ENCODE measurements at places on chromosomes 2 and 18. TPM values are rescaled to one million over a fixed set of nuclear protein-coding genes. Genes with fewer than 3 reads are reported as not detected.

DNA sequence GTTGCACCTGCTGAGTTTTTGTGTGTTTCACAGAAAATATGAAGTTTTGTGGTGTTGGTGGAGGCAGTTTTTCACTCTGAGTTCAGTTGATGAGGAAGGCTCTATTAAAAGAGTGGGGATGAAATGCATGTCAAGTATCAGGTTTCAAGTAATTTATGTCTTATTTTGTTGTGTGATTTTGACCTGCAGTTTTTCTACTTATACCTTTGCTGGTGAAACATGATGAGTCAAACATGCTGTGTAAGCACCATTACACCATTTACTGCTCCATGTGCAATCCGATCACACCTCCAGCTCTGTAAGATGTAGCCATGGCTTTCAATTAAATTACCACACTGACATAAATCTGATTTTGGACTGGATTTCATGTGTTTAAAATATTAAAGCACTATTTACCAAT is 174.5 kb upstream of the ZEB2 start:
- H3K27me3 ChIP-seq, result no peaks in the 10 kb centered on the region
- no peaks in the 10 kb centered on the region for H3K4me1 ChIP-seq
- H3K4me3 ChIP-seq, result no peak overlapping the region
- no peak overlapping the region for H3K27ac ChIP-seq

DNA sequence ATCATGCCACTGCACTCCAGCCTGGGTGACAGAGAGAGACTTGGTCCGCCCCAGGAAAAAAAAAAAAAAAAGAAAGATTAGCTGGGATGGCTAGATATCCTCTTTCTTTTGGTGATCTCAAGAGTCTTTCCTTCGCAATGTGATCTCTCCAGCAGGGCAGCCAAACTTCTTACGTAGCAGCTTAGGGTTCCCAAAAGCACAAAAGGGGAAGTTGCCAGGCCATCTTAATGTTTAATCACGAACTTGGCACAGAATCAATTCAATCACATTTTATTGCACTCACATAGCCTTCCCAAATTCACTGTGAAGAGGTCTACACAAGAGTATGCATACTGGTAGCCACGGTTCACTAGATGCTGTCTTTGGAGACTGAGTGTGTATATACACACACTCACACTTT is 53.1 kb downstream of the VIL1 start:
- no peak overlapping the region for H3K27ac ChIP-seq
- DNase-seq, result no peak
- no peak overlapping the region for H3K4me3 ChIP-seq
- no peaks in the 10 kb centered on the region for H3K27me3 ChIP-seq

- H3K4me1 ChIP-seq, result no peaks in the 10 kb centered on the region
- H3K27ac ChIP-seq, result no peak overlapping the region
- DNase-seq, result no peak
- H3K27me3 ChIP-seq, result no peaks in the 10 kb centered on the region
Measured at GRCh38 chr2:189129971-189130370, 49.6 kb downstream of the COL5A2 start.

- DNase-seq, result no peak
- no peaks in the 10 kb centered on the region for H3K36me3 ChIP-seq
- no peaks in the 10 kb centered on the region for H3K27me3 ChIP-seq
- H3K4me1 ChIP-seq, result peaks cover 21% of the 10 kb centered on the region
Measured at GRCh38 chr2:71609958-71610357, 156.6 kb downstream of the DYSF start.

DNA sequence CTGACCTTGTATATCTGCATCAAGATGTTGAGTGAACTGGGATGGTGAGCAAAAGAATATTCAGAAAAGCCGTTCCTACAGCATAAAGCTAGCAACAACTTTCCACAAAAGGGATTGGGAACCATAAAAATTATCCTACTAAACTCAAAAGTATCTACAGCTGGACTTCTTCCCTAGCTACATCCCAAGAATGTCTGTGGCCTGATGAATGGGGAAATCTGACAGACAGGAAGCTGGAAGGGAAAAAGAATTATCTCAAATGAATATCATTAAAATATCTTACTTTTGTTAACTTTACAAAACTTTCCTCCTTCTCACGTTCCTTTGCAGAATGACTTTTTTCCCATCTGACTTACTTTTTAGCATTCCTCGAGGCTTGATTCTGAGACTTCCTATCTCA is 150.9 kb downstream of the PDE11A start:
- no peak overlapping the region for H3K4me3 ChIP-seq
- no peaks in the 10 kb centered on the region for H3K36me3 ChIP-seq
- no peak for DNase-seq
- no peaks in the 10 kb centered on the region for H3K27me3 ChIP-seq
- no peak overlapping the region for H3K27ac ChIP-seq

- no peak overlapping the region for H3K27ac ChIP-seq
- H3K4me3 ChIP-seq, result no peak overlapping the region
- no peaks in the 10 kb centered on the region for H3K27me3 ChIP-seq
Measured at GRCh38 chr2:143426296-143426695, 297.1 kb downstream of the ARHGAP15 start.

Gene ITGB1BP1
- total RNA-seq, result 61.6 TPM

Gene EDAR
- 0.12 TPM for total RNA-seq
